ENCODE measurements at places on chromosomes 16 and 17.
A peak's percentile ranks its signal among the peaks of the same experiment; 100 is the strongest.

- no peak for DNase-seq
Observed at GRCh38 chr16:78926723-78927210, 673.8 kb downstream of the MAF start.

DNA sequence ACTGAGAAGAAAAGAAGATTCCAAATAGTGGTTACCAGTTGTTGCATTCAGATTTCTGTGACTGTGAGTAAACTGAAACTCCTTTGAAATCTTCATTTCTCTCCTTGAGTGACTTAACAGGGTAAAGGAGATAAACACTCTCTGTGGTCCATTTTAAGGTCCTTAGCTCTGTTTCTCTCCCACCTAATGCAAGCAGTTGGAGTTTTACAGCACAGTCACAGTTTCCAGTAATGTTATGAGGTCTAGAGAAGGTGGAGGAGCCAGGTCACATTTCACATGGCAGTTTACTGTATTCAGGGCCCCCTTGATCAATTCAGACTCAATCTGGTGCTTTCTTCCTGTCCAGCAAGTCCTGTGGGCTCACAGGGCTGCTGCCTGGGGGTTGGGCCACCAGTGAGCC, 32.2 kb upstream of the SLC12A3 start:
- DNase-seq = no peak

- DNase-seq = peak; percentile 62
Observed at GRCh38 chr17:80035937-80036714, at the start of gene CCDC40. Gene CCDC40 (plus strand): TSS chr17:80036642. CDS start chr17:80036663, 21 bp downstream.

DNA sequence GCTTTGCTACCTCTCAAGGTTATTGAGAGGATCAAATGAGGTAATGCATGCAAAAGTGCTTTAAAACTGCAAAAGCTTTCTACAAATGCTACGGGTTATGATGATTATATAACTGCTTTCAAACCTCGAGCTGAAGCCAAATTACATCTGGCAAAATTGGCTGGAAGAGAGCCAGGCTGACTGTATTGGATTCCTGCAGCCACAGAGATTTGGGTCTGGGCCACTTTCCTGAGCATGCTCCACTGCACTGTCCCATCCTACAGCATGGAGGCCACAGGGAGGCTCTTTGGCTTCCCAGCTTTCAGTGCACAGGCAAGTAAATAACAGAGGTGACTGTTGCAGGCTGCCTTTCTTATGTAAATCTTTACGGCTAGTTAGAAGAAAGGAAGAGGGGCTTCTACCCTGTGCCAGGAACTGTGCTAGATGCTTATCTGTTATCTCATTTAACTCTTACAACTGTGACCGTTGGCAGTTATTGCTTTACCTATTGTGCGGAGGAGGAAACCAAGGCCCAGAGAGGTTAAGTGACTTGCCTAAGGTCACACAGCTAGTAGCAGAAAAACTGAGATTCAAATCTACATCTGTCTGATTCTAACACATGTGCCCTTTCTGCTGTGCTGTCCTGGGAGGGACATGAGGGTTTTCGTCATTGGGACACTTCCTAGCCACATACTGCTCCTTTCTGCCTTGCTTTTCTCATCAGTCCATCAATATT, 121.8 kb downstream of the SPACA3 start:
- DNase-seq = no peak

- DNase-seq = no peak
Observed at GRCh38 chr16:84585886-84586285, 32.0 kb downstream of the COTL1 start.

DNA sequence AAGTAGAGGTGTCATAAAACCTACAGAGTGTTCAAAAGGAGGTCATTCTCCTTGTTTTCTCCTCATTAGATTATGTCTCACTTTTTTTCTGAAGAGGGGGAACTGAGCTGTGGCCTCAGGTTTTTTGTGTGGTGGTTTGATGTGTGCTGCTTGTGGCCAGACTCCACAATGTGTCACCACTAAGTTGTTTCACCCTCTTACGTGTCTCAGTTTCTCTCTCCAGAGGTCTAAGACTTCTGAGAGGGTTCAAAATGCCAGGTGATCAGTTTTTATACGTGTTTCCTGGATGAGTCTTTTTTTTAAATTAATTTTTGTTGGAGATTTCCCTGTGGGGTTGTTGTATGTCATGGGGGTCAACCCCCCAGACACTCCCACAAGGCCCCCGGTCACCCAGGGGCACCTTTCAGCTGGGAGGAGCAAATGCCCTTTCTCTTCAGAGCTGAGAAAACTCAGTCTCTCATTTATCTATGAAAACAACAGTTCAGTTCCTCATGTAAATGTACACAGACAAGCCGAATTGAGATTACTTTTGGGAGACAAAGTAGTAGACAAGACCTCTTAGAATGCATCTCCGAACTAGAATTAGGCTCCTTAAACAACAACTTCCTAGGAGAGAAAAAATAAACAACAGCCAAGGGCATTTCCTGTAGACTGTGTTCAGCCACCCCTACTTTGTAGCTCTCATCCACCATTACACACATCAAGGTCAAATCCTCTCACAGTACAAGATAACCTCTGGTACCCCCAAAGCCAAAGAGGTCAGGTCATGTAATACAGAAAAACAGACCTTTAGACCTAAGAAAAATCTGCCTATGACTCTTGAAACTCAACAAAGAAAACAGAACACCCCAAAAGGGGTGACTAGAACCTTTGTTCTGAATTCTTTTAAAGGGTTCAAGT, 23.9 kb upstream of the TMEM98 start:
- no peak for DNase-seq

GRCh38 chr16:30028438-30029076, 2.5 kb downstream of the TLCD3B start:
- no peak for DNase-seq

DNA sequence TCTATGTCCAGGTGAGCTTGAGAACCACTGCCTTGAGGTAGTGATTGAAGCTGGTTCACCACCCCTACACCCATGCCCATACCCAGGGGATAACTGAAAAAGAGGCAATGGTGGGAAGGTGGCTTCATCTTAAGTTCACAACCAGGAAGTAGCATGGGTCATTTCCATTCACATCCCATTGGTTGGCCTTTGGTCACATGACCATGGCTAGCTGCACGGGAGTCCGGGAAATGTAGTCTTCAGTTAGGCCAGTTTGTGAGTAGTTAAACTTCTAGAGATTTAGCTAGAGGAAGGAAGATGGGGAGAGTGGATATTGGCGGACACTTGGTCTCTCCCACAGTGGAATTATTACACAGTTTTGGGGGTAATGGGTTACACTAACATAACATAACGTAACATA, 92.9 kb downstream of the RGS9 start:
- no peak for DNase-seq

Measured in stimulated activated CD4-positive, alpha-beta T cell treated with anti-CD3 and anti-CD28 coated beads, Interleukin-12 subunit alpha, Interleukin-12 subunit beta, amount 100 ng/mL, for 48 hours (primary cell).